Progenitor cell of endocrine pancreas (in vitro differentiated cells): ENCODE measurements at places on chromosomes 11 and 22. TPM values are rescaled to one million over a fixed set of nuclear protein-coding genes. Genes with fewer than 3 reads are reported as not detected.

DNA sequence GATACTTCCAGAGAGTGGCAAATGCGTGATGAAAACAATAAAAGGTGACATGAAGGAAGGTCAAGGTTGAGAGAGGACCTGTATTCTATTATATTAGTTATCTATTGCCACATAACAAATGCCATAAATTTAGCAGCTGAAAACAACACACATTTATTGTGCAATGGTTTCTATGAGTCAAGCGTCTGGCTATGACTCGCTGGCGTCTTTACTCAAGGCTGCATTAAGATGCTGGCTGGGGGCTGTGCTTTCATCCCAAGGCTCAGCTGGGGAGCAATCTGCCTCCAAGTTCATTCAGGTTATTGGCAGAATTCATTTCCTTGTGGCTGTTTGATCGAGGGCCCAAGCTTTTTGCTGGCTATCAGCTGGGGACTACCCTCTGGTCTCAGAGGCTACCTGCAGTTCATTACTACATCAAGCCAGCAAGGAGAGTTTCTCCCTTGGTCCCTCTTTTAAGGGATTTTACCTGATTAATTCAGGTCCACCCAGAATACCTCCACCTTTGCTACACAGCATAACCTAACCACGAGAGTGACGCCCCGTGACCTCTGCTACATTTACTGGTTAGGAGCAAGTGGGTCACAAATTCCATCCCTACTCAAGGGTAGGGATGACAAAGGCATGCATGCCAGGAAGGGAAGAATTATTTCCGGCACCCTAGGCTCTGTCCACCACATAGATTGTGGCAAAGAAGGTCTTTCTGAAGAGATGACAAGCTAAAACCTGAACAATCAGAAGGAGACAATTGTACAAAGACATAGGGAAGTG lies 549.1 kb downstream of the MN1 start:
- no peak overlapping the region for H3K4me3 ChIP-seq
- no peak for DNase-seq
- H3K27me3 ChIP-seq: peaks cover 17% of the 10 kb centered on the region
- H3K27ac ChIP-seq: no peak overlapping the region

DNA sequence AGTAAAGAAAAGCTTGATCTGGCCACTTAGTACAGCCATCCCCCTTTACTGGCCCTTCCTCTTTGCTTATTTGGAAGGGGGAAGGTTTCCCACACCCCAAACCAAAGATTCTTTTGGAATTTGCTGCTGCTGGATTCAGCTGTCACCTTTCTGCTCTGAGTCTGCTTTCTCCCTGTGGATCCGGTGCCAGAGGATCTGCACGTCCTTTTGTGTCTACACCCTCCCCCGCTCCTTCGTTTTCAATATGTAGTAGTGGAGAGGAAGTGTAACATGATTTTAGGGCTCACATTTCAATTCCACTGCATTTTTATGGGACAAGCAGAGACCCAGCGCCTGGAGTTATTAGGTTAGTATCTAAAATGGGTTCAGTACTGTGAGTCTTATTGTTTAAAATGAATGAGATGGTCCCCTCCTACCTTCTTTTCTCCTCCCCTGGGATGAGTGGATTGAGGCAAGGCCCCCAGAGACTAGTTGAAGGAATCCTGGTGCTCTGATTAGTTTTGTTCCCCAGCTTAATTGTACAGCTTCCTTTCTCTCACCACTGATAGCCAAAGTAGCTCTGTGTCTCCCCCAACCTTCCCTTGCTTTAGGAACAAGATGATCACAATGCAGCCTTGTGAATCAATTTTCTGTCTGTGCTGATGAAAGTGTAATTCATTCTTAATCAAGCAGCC lies 30.5 kb upstream of the CABP7 start:
- no peak for DNase-seq
- H3K27ac ChIP-seq: no peak overlapping the region
- no peaks in the 10 kb centered on the region for H3K27me3 ChIP-seq
- H3K4me1 ChIP-seq: no peaks in the 10 kb centered on the region
- peaks cover 10% of the 10 kb centered on the region for H3K36me3 ChIP-seq
- H3K4me3 ChIP-seq: no peak overlapping the region

GRCh38 chr11:113314389-113315301 lies at the start of gene TTC12:
TTC12 (plus strand) TSS chr11:113314583; CDS start chr11:113316258, 1,675 bp downstream.
- peaks cover 11% of the 10 kb centered on the region for H3K4me1 ChIP-seq
- peak within 1 kb of the TSS; percentile 93 for H3K27ac ChIP-seq
- peak within 1 kb of the TSS; percentile 77 for H3K4me3 ChIP-seq
- peak; percentile 93 for DNase-seq
- peaks cover 24% of the 10 kb centered on the region for H3K36me3 ChIP-seq

- DNase-seq: no peak
- peaks cover 8% of the 10 kb centered on the region for H3K4me1 ChIP-seq
- H3K4me3 ChIP-seq: no peak overlapping the region
- H3K36me3 ChIP-seq: no peaks in the 10 kb centered on the region
Measured at GRCh38 chr11:134229126-134229790, 4.8 kb downstream of the VPS26B start.

Gene FUT4
- total RNA-seq: 6.6 and 7.1 TPM in 2 replicates

GRCh38 chr22:30121960-30122359 lies 41.7 kb downstream of the HORMAD2 start:
- H3K4me3 ChIP-seq: no peak overlapping the region
- no peaks in the 10 kb centered on the region for H3K27me3 ChIP-seq
